NCI-H748 treated with DMSO at 0.1 percent for 48 hours (cell line): ENCODE measurements at places on chromosomes 6 and 20.

DNA sequence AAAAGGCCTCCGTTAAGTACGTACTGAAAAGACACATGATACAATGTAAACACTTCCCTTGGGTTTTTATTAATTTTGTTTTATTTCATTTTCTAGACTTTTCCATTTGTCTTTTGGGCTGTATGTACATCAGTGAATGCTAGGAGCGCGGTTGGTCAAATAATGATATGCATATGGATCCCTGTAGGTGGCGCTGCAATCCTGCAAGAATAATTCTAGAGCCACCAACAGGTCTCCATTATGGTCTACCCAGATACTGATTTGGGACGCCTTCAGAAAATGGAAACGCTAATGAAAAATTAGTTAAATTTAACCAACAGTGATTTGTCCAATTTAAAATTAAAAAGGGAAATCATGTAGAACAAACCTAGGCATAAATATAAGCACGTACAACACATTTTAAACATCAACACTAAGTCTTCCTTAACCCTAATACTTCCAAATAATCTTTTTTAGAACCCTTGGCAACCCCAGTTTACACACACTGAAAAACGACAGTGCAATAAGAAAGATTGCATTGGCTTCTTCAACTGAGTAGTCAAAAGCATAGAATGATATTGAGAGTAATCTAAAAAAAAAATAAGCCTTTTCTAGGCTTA lies 433.5 kb downstream of the RFPL4B start:
- peak; percentile 76 for DNase-seq

GRCh38 chr6:163459536-163459935 lies 45.0 kb downstream of the QKI start:
- DNase-seq = no peak

GRCh38 chr6:85580878-85581267 lies 12.8 kb downstream of the SNX14 start:
- no peak for DNase-seq

DNA sequence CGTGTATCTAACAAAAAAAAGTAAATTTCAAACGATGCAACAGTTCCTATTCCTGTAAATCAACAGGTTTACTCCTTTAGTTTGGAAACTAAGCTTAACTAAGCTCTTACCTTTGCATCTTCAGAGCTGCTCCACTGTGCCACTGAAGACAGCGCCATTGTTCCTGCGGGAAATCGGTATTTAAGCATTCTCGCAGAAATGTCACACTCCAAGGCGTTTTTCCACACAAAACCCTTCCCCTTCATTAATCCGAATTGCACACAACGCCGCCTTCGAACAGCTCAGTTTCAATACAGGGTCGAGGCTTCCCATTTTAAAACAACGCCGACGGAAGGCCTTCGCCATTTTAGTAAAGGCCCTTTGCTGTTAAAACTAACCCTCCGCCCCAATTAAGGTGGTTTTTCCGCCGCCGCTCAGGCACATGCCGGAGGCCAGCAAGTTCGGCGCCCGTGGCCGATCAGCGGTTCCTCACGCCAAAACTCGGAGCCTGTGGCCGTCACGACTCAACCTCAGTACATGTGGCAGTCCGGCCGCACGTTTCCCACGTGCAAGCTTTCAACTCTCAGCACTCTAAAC lies 35.4 kb upstream of the SYNCRIP start:
- DNase-seq = peak; percentile 54

DNA sequence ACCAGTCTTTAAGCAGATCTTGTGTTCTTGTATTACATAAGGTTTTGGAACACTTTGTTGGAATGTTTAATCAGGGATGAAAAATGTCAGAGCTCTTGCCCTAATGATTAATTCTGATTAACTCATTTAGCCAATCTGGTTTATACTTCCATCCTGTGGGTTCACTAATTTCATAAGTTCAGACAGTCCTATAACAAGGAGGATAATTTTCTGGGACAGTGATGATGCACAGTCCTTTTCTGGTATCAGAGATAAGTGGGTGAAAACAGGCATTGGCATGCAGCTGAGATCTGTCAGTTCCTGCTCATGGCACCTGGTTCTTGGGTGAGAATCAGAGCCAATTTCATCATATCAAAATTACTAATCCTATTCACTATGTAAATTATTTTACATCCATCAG lies 125.0 kb upstream of the LAMA2 start:
- DNase-seq = no peak

GRCh38 chr6:132893772-132894490 lies 79.6 kb downstream of the RPS12 start:
- DNase-seq = no peak
